ENCODE measurements at places on chromosomes 1 and 21. TPM values are rescaled to one million over a fixed set of nuclear protein-coding genes. Genes with fewer than 3 reads are reported as not detected.

- peak; percentile 63 for DNase-seq
Measured at GRCh38 chr1:18972531-18972930, 16.1 kb upstream of the IFFO2 start.

DNA sequence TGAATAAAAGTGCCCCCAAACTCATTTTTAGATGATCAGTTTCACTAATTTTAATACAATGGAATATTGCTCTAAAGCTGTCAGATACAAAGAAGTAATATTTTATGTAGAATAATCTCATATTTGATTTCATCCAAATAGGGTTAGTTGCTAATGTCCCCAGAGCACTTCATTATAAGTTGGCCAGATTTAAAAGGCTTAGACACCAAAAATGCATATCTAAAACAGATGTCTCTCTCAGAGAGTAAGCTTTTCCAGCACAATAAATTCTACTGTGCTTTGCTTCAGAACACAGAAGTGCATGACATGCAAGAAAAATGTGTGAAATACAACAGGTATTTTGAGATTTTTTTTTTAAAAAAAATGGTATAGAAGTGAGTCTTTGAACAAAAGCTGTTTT is 194.2 kb downstream of the LRRIQ3 start:
- no peak for DNase-seq

DNA sequence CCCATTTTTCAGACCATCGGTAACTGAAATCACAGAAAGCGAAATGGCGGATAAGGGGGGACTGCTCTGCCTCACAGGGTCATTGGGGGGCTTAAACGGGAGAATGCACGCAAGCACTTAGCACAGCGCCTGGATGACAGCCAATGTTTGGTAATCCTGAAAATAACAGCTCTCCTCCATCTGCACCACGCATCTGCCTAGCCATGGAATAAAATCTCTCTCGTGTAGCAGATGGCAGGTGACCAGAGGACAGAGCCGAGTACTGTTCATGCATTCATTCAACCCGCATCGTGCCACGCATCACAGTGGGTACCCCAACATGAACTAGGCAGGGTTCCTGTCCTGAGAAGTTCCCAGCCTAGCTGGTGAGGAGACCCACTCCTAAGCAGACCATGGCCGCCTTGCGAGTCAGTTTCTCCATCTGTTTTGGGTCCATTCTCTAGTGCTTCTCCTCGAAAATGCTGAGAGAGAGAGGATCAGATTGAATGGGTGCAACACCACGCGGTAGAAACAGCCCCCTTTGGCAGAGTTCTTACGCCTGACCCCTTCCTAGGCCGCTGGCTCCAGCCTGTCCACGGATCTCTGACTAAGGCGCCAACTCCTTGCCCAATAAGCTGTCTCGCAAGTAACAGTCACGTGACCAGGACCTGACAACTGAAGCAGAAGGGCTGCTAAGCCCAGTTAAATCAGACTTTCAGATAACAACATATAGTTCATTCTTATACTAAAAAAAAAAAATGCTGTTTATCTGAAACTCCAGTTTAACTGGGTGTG is 7.3 kb downstream of the SLC1A7 start:
- peak; percentile 97 for DNase-seq

- no peak for DNase-seq
Measured at GRCh38 chr1:25845664-25846063, 13.6 kb downstream of the AUNIP start.

DNA sequence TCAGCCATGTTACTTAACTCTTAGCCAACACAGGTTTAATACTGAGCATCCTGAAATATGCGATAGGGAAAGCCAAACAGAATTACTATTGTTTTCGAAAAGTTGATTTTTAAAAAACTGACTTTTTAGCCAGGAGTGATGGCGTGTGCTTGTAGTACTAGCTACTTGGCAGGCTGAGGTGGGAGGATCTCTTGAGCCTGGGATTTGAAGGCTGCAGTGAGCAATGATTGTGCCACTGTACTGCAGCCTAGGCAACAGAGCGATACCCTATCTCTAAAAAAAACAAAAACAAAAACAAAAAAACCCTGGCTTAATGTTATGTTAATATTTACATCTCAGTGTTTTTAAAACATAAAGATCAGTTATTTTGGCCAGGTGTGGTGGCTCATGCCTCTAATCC is 16.7 kb downstream of the NMNAT1 start:
- DNase-seq, result peak; percentile 22

Gene OR2T33
- not detected for total RNA-seq

Gene TTF2
- 3.0 TPM for total RNA-seq

Gene OR2T29
- total RNA-seq, result not detected

Data from GM23248 (cell line).